HFFc6 (cell line): ENCODE measurements at places on chromosomes 2 and 18.

GRCh38 chr2:201579536-201579935, 63.8 kb downstream of the TMEM237 start:
- no peak for DNase-seq

DNA sequence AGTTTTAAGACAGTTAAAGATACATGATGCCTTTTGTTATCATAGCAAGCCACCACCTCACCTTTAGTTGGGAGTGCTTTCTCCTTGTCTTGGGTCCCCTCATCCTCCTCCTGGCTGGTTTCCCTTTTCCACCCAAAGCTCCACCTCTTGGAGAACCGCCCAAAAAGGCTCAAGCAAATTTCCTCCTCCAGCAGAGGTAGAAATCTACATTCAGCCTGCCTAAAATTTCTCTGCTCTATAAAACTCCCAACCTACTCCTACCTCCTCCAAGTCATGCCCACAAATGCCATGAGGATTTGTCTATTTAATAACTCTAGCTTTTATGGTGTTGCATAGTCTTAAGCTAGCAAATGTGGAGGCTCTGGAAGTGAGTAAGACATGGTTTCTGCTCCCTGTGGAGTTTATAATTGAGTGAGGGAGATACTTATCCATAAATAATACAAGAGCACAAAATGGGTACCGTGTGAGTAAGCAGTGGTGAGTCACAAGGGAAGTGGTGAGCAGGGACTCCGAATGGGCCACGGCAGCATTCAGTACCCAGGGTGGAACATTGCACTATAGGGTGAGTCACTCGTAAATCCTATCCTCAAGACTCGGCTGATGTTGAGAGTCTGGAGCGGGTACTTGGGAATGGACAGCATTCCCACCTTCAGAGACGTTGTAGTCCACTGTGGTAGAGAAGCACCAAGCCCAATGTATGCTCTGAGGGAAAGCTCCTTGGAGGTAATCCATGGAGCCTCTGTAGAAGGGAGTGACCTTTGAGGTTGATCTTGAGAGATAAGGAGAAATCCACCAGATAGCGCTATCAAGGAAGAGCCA, 146.3 kb downstream of the RTN4 start:
- peak; percentile 99 for DNase-seq

- no peak for DNase-seq
Observed at GRCh38 chr2:85134255-85134895, 1.2 kb downstream of the TCF7L1 start.

DNA sequence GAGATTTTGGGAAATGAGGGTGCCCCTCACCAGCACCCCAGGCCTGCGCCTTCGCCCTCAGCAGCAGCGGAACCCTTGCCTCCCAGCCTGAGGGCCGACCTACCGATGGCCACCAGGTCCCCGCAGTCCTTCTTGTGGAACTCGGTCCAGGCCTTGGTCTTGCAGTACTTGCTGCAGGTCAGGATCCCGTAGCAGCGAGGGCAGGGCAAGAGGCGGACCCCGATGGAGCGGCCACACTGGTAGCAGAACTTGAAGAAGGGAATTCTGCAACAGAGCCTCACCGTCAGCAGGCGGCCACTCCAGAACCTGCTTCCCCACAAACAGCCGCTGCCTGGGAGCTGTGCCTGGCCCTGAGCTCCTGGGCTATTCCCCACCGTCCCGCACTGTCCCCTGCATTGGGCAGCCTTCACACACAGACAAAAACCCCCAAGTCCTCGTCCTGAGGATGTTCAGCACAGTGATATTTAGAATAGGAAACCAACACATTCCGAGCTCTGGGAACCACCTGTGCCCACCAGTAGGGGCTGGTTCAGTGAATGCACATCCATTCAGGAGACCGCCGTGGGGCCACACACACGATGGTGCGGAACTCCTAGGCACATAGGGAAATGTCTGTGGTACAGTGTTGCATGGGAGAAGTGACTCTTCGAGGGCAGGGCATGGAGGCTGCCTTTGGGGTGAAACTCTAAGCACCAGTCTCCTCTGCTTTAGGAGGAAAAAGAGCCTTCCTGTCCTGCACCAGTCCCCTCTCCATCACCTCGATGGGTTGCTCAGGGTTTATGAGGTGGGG, 45.6 kb downstream of the GPC1 start:
- no peak for DNase-seq
